Mononuclear cell (primary cell): ENCODE measurements at places on chromosomes 3 and 15. TPM values are rescaled to one million over a fixed set of nuclear protein-coding genes. Genes with fewer than 3 reads are reported as not detected.

The POLG gene
- 84.7 TPM for total RNA-seq

The SCAMP5 gene
- 2.2 TPM for total RNA-seq

The FBXL22 gene
- 0.52 TPM for total RNA-seq

The SCN11A gene
- under 0.01 TPM for total RNA-seq

The CCR8 gene
- 2.2 TPM for total RNA-seq

The CYP1A2 gene
- total RNA-seq: not detected

The TGM5 gene
- total RNA-seq: not detected

The FEZF2 gene
- not detected for total RNA-seq

The IMP3 gene
- total RNA-seq: 59.2 TPM

The SPTBN5 gene
- total RNA-seq: 0.31 TPM

The SMAD6 gene
- 1.9 TPM for total RNA-seq

The WDR93 gene
- total RNA-seq: not detected

The CD96 gene
- total RNA-seq: 117 TPM

The GP9 gene
- 28.1 TPM for total RNA-seq

The CAPN7 gene
- total RNA-seq: 111 TPM

The EIF4E3 gene
- total RNA-seq: 21.1 TPM

The CLDN11 gene
- 0.21 TPM for total RNA-seq

The C3orf70 gene
- total RNA-seq: not detected

The MNS1 gene
- total RNA-seq: not detected

The C3orf22 gene
- not detected for total RNA-seq
